ENCODE measurements at places on chromosomes 2 and 18.

- no peak for DNase-seq
Observed at GRCh38 chr2:147374423-147374811, 470.4 kb upstream of the ACVR2A start.

- DNase-seq = no peak
Observed at GRCh38 chr2:118495290-118495689, 352.2 kb downstream of the EN1 start.

DNA sequence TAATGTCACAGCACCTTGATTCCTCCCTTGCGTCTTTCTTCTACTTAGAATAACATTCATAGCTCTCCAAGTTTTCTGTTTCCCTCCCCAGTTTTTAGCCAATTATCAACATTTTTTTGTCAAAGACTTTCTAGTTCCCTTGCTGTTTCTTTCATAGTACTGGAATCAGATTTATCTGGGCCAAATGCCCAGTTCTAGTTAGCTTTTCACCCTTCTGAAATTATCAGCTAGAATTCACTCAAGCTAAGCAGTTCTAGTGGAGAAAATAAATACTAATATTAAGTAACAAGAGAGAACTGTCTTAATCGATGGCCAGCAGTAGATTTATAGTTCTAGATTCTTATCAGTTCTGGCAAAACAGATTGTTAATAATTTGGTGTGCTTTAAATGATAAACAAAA lies 36.2 kb downstream of the EFEMP1 start:
- DNase-seq = no peak

GRCh38 chr2:60998628-60999545 lies 18.6 kb upstream of the PEX13 start:
- no peak for DNase-seq

- no peak for DNase-seq
Observed at GRCh38 chr2:43717322-43717721, 41.1 kb upstream of the C1GALT1C1L start.

Data from activated CD8-positive, alpha-beta T cell treated with anti-CD3 and anti-CD28 coated beads for 36 hours (primary cell).